ENCODE measurements at places on chromosomes 5 and 9. TPM values are rescaled to one million over a fixed set of nuclear protein-coding genes. Genes with fewer than 3 reads are reported as not detected.

TAF1L gene
- not detected for total RNA-seq

GABBR2 gene
- total RNA-seq, result not detected

UNC5A gene
- not detected for total RNA-seq

GPR151 gene
- not detected for total RNA-seq

FGD3 gene
- total RNA-seq, result 2.3 TPM

PKD2L2 gene
- not detected for total RNA-seq

CATSPER3 gene
- total RNA-seq, result 0.86 TPM

GRCh38 chr5:94893412-94894135 is 275.1 kb downstream of the SLF1 start:
- DNase-seq, result no peak

DNA sequence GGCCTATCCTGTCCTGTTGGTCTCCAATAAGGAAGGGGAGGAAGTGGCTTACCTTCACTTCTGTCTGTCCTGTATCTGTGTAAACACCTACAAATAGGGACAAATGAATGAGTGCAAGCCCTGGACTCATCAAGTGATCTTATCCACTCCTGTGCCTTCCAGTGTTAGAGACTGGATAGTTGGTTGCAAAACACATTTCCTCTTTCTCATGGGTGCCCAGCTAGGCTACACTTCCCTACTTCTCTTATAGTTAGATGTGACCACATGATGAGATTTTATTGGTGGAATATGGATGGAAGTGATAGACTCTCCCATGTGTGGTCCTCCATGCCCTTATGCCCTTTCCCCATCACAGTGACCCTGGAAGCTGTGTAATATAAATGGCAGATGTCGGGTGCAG is 16.9 kb upstream of the PFDN1 start:
- no peak for DNase-seq

GRCh38 chr9:100126423-100126822 is 27.4 kb downstream of the INVS start:
- DNase-seq, result no peak

GRCh38 chr5:125480911-125481310 is 734.5 kb upstream of the ZNF608 start:
- DNase-seq, result no peak

DNA sequence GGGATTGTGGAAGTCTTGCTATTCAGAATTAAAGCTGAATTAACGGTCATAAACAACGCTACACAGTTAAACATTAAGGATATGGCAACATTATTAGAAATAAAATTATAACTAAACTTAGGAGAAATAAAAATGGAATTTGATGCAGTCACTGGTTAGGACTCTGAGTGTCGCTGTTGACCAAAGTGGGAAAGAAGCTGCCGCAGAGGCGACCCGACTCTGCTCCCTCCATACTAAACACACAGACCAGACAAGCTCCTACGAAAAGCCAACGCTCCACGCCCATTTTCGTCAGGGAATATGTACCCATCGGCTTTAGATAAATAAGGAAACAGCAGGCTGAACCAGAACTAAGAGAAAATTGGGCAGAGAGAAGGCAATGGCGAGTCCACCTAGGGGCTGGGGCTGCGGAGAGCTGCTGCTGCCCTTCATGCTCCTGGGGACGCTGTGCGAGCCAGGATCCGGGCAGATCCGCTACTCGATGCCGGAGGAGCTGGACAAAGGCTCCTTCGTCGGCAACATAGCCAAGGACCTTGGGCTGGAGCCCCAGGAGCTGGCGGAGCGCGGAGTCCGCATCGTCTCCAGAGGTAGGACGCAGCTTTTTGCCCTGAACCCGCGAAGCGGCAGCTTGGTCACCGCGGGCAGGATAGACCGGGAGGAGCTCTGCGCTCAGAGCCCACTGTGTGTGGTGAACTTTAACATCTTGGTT is at the start of gene PCDHGA5:
Gene PCDHGA5 (plus strand): TSS at position 211 of the 709 bp plus-strand sequence. CDS start 169 bp downstream, at position 380.
- DNase-seq, result no peak

DNA sequence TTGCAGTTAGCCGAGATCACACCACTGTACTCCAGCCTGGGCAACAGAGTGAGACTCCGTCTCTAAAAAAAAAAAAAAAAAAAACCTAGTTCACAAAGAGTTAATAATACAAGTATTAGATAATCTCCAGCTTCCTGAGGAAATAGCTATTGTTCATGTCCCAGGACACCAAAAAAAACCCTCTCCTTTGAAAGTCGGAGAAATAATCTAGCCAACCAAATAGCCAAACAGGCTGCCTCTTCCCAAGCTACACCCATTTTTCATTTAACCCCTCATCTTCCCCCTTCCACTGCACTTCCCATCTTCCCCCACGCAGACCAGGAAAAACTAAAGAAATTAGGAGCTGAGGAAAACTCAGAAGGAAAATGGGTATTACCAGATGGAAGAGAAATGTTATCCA is 23.6 kb downstream of the CNOT8 start:
- no peak for DNase-seq

DNA sequence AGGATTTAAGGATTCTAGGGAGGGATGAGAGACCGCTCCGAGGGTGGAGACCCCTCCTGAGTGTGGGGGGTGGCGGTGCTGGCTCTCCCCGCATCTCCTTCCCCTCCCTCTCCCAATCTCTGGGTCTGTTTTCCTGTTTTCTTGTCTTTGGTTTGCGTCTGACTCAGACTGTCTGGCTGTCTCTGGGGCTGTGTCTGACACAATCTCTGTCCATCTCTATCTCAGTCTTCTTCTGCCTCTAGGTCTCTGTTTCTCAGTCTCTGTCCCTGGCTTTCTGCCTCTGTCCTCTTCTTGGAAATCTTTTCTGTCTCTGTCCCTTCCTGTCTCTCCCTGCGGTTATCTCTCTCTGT is 196 bp upstream of the GRM6 start:
- DNase-seq, result no peak
